KG1 (cell line): ENCODE measurements at places on chromosomes 4 and X.

DNA sequence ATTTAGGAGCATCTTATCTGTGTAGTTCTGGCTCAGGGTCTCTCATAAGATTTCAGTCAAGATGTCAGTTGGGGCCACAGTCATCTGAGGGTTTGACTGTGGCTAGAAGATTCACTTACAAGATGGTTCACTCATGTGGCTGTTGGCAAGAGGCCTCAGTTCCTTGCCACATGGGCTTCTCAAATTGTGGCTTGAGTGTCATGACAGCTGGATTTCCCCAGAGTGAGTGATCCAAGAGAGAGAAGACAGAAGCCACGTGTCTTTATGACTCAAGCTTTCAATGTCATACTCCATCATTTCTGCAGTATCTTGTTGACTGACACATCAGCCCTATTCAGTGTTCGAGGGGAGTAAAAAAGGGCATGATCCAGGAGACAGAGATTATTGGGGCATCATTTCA lies 131.3 kb upstream of the AP1S2 start:
- DNase-seq = no peak

- DNase-seq = no peak
Measured at GRCh38 chr4:15333692-15334633, 93.9 kb upstream of the C1QTNF7 start.

DNA sequence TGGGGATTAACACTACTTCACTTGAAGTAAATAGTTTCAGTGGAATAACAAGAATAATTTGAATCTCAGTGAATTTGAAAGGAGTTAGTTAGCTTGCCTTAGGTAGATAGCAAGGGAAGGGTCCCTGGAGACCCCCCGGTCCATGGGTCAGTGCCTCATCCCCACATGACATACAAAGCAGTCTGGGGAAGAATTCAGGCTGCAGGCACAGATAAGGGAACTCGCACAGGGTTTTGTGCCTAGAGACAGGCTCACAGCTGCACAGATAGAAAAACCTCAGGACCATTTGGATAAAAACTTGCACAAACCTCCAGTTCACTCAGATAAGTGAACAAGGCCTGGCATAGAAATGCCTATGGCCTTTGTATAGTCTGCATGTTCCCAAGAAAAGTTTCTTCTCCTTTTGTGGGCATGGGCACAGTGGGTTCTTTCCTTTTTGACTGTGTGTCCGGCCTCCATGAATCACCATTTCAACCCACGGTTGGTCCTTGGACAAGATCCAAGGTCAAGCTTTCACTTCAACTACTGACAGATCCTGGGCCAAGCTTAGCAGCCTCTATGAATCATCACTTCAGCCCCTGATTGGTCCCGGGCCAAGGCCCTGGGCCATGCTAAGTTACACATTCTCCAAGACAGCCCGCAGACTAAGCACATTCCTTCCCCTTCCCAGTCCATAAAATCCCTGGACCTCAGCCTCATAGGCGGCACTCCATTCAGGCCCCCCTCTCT lies 108.3 kb upstream of the KLHL4 start:
- no peak for DNase-seq

- DNase-seq = no peak
Measured at GRCh38 chr4:104395168-104395614, 99.5 kb downstream of the CXXC4 start.

DNA sequence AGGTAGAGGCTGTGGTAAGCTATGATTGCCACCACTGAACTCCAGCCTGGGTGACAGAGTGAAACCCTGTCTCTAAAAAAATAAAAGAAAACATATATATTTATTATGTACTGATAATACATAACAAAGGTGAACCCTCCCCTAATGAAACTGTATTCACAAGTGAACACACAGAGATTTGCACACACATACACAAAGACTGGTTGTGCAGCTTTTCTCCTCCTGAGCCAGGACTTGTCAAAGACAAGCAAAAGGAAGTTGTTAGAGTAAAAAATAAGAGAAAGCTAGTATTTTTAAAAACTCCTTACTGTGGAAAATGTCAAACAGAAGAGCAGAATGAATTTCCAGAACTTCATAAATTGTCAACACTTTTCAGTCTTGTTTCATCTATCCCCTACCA lies 1.5 kb upstream of the GRSF1 start:
- DNase-seq = no peak
